ENCODE measurements at places on chromosomes 6 and 20. TPM values are rescaled to one million over a fixed set of nuclear protein-coding genes. Genes with fewer than 3 reads are reported as not detected.

The RMND1 gene
- polyA plus RNA-seq = 25.4 TPM

The EYA4 gene
- 0.60 TPM for polyA plus RNA-seq

The PRR18 gene
- 13.2 TPM for polyA plus RNA-seq

The SLC22A23 gene
- polyA plus RNA-seq = 56.8 TPM

The CD24 gene
- polyA plus RNA-seq = 402 TPM

The TRIM31 gene
- not detected for polyA plus RNA-seq

The BANF2 gene
- not detected for polyA plus RNA-seq

The DPPA5 gene
- polyA plus RNA-seq = not detected

The SLC32A1 gene
- polyA plus RNA-seq = 44.1 TPM

The MYT1 gene
- 19.9 TPM for polyA plus RNA-seq

The DLL1 gene
- polyA plus RNA-seq = 42.8 TPM

The ANGPT4 gene
- polyA plus RNA-seq = 0.50 TPM

The FILIP1 gene
- 2.0 TPM for polyA plus RNA-seq

The F13A1 gene
- 9.8 TPM for polyA plus RNA-seq

The SLC44A4 gene
- polyA plus RNA-seq = 1.1 TPM

The CRIP3 gene
- polyA plus RNA-seq = 18.6 TPM

The NKAIN4 gene
- polyA plus RNA-seq = 126 TPM

The BPIFB4 gene
- 0.24 TPM for polyA plus RNA-seq

The PRR3 gene
- 46.0 TPM for polyA plus RNA-seq

The RHAG gene
- 0.27 TPM for polyA plus RNA-seq

The ZNF335 gene
- polyA plus RNA-seq = 21.6 TPM

The LTB gene
- polyA plus RNA-seq = 0.50 TPM

The GJA1 gene
- 327 TPM for polyA plus RNA-seq

Measured in spinal cord (tissue), 10 donors.